Right cardiac atrium (tissue), 5 donors: ENCODE measurements at places on chromosomes 3 and 15. TPM values are rescaled to one million over a fixed set of nuclear protein-coding genes. Genes with fewer than 3 reads are reported as not detected.
A peak's percentile ranks its signal among the peaks of the same experiment; 100 is the strongest.

- no peak for DNase-seq
These were observed 4.3 kb downstream of the SLCO3A1 start for GRCh38 chr15:91857772-91858171.

DNA sequence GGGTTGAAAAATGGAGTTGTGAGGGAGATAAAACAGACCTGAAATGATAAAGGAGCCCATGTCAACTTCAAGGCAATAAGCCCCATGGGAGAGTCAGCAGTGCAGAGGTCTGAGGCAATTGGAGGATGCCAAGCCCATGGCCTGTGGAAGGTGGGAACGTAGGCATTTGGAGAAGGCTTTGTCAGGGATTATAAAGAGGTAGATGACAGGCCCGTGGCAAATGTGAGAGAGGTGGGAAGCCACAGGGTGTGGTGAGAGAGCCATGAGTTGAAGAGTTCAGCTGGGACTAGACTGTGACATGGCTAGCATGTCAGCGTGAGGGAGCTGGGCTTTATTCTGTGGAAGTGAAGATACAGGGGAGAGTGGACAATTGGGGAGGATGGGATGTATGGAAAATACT, 35.4 kb downstream of the MFSD1 start:
- DNase-seq, result no peak

DNA sequence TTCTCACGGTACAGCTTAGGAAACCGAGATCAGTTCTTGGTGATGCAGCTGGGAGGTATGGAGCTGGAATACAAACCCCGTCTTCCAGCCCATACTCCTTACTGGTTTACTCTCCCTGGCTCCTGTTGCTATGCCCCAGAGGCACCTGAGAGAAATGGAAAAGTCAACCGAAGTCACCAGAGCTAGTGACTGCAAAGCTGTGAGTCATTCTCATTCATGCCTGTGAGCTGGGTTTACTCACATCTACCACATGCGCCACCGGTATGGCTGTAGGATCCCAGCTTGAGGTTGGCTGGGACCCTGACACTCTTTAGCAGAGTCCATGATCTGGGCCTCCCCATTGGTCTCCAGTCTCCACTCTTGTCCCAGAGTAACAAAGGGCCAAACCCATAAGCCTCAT, 111.5 kb upstream of the ETV5 start:
- DNase-seq, result no peak

GRCh38 chr15:78084449-78084750, 6.9 kb upstream of the TBC1D2B start:
- no peak for DNase-seq

DNA sequence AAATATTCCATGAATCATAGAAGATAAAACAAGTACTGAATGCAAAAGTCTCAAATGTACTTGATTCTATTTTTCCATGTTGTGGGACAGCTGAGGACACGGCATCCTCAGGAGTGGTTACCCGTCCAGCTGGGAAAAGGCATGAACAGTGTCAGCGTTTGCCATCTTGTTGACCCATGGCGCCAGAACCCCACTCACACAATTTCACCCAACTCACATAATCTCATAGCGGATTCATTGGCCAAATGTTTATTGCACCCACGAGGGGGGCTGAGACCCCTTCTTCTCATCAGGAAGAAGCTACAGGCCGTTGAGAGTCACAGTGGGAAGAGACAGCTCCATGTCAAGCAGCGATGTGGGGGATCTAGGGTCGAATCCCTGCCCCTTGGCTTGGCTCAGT, 72.9 kb downstream of the OCA2 start:
- DNase-seq, result no peak

- DNase-seq, result no peak
These were observed 27.8 kb upstream of the FRMD4B start for GRCh38 chr3:69413551-69414207.

GRCh38 chr3:140384876-140385275, 293.0 kb upstream of the TRIM42 start:
- DNase-seq, result no peak

GRCh38 chr3:194120789-194121770, 14.9 kb upstream of the HES1 start:
- DNase-seq, result no peak

DNA sequence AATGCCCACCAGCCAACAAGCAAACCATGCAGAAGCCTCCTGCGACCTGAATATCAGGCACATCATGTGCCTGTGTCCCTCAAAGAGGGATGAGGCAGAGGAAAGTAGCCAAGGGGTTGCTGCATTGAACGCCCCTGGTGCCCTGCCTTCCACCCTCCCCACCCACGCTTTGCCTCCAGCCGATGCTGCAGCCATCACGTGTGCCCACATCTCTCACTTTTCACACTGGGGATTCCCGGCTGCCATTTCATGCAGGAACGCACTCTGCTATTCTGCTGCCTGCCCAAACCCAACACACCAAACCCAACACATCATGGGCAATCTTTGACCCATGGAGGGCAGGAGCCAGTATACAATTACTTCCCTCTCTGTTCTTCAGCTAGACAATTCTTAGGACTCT, 462.2 kb upstream of the PROK2 start:
- DNase-seq, result no peak

DNA sequence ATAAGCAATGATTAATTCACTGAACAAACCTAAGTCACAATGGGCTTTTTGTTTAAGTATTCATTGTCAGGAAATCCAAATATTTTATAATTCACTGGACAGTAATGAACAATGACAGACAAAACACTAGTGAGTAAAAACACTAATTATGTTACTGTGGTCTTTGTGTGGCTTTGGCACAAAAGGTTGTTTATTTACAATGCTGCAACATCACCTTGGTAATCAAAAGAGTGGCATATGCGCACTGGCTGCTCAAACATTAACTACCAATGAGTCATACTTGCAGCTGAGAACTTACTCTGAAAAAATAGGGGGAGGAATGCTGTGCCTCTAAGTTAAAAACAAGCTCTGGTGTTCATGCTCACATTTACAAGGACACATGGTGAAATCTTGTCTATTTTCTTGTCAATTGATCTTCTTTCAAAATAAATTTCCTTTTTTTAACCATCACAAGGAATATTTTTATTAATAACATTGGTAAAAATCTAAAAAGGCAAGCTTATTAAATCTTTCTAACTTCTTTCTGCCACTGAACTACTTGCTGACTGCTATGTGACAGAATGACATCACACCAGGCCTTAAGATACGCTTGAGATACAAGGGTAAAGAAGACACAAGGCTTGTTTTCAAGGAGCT, 85.2 kb upstream of the PPIB start:
- no peak for DNase-seq

DNA sequence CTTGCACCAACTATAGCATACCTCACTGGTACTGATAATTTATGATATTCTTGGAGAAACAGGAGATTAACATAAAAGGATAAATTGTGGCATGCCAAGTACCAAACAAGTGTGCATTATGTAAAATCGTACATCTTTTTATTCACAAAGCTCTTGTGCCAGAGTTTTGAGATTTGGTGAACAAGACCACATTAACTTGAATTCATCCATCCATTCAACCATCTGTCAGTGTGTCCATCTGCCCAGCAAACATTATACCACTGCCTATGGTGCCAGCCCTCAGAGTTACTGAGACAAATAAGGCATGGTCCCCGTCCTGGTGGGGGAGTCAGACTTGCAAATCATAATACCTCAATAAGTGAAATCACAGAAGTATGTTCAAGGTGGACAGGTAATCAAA, 17.0 kb upstream of the NEO1 start:
- DNase-seq, result no peak

DNA sequence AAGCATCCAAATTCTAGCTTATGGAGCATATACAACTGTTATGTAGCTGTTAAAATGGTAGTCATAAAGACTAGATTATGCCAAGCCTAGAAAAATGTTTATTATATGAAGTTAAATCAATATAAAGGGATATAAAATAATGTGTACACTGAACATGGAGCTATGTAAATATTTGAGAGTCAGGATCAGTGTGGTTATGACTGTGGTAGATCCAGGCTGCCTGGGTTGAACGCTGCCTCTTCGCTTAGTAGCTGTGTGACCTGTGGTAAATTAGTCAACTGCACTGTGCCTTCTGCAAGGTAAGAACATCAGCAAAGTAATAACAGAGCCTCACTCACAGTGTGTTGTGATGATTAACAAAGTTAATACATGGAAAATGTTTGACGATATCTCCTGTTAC, 212.2 kb downstream of the RBMS3 start:
- no peak for DNase-seq

GRCh38 chr3:40128166-40128565, 181.3 kb upstream of the EIF1B start:
- DNase-seq, result no peak

- peak; percentile 42 for DNase-seq
These were observed 92.6 kb upstream of the ZBTB20 start for GRCh38 chr3:115239717-115240116.

DNA sequence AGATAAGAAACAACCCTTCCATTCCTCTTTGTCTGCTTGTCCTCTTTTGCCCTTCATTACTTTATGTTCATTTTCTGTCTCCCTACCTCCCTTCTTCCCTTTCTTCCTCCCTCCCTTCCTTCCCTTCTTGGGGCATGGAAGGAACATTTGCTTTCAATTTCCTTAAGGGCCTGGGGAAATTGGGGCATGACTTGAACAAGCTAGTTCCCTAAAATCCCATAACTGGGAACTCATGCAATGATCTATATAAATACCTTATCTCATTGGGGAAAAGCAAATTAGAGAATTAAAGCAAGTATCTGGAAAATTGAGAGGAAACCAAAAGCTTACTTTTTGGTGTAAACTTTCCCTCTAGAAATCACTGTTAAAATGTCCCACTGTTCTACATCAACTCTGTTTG, 35.7 kb downstream of the BOC start:
- DNase-seq, result no peak

DNA sequence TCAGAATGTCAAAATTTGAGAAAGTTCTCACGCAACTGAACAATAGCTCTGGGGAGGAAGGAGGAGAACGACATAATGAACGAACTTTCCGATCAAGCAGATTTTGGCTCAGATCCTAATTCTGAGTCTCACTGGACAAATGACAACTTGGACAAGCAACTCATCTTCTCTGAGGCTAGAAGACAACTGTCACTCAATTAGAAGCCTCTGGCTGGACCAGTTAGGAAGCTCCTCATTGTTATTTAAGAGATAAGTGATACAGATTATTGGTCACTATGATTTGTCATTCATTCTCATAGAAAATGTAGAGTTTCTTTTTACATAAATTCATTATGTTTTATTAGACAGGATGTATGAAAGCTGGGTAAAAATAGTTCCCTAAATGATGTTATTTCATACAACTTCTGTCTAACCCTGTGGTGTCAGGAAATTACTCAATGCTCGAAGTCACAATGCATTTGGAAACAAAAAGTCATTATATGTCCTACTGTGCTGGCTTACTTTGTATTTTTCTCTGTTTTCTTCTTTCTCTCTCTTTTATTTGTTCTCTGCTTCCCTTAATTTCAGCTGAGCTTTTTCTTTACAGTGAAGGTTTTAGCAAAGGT, 11.0 kb upstream of the C3orf49 start:
- no peak for DNase-seq

GRCh38 chr15:25534293-25534692, 95.5 kb upstream of the UBE3A start:
- no peak for DNase-seq

GRCh38 chr15:90598031-90598577, 68.4 kb downstream of the CRTC3 start:
- DNase-seq, result peak; percentile 77

- peak; percentile 26 for DNase-seq
These were observed 681 bp downstream of the TWF2 start for GRCh38 chr3:52238193-52238760.

DNA sequence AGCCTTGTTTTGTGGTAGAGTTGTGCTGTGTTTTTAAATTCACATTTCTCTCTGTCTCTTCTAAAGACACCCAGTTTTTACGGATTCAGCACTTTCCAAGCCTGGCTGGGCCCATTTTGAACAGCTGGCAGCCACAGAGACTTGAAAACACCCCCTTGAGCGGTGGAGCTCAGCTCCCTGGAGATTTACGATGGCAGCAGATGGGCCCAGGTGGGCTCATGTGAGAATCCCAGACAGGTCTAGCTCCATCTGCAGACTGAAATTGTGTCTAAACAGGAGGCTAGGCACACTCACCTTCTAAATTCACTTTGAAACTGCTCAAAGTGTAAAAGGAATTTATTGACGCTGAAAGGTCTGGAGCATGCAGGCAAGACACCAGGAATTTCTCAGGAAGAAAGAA, 232.0 kb upstream of the HES1 start:
- DNase-seq, result no peak

DNA sequence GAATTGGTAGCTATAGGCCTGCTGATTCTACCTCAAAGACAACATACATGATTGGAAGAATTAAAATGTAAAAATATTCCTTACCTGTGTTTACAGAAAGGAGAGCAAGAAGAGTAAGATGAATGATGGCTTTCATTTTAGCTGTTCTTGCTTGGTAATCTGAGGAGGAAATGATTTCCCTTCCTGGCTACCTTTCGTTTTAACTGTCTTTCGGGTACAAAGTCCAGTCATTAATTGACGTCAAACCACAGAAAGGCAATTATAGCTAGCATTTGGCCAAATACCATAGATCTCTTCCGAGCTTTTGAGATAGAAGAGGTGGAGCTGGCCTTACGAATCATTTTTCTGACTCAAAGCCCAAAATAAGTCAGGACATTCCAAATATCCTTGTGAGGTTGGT, at the start of gene MUC13:
Gene MUC13 (minus strand): TSS at position 175 of the 400 bp plus-strand sequence. CDS start 39 bp downstream, at position 136.
- DNase-seq, result no peak

The WNT7A gene
- total RNA-seq, result not detected

The PAQR5 gene
- total RNA-seq, result 0.40 TPM

The NOX5 gene
- not detected for total RNA-seq

The ACKR2 gene
- 2.1 TPM for total RNA-seq

The SPINT1 gene
- 1.1 TPM for total RNA-seq

The LRRIQ4 gene
- not detected for total RNA-seq

The SELENOT gene
- total RNA-seq, result 80.9 TPM

The TMEM158 gene
- not detected for total RNA-seq

The MYLK gene
- total RNA-seq, result 645 TPM

The USP3 gene
- 21.0 TPM for total RNA-seq

The ITIH1 gene
- not detected for total RNA-seq

The SH3BP5 gene
- total RNA-seq, result 16.1 TPM

The WDR72 gene
- total RNA-seq, result 0.31 TPM

The SATB1 gene
- total RNA-seq, result 48.3 TPM

The CRYGS gene
- total RNA-seq, result 2.0 TPM

The PFKFB4 gene
- total RNA-seq, result 2.1 TPM

The IGSF10 gene
- total RNA-seq, result 5.0 TPM

The MUC4 gene
- total RNA-seq, result 0.12 TPM
